ENCODE measurements at places on chromosomes 12 and 14.
A peak's percentile ranks its signal among the peaks of the same experiment; 100 is the strongest.

- DNase-seq, result no peak
Measured at GRCh38 chr14:100644784-100645183, 57.6 kb upstream of the BEGAIN start.

GRCh38 chr14:39581474-39581873 is 149.2 kb upstream of the FBXO33 start:
- DNase-seq, result no peak

- no peak for DNase-seq
Measured at GRCh38 chr12:12266389-12266872, 413 bp downstream of the LRP6 start.

- DNase-seq, result no peak
Measured at GRCh38 chr14:32536175-32536574, 207.1 kb downstream of the AKAP6 start.

- no peak for DNase-seq
Measured at GRCh38 chr12:108627134-108627920, 6.4 kb downstream of the SELPLG start.

DNA sequence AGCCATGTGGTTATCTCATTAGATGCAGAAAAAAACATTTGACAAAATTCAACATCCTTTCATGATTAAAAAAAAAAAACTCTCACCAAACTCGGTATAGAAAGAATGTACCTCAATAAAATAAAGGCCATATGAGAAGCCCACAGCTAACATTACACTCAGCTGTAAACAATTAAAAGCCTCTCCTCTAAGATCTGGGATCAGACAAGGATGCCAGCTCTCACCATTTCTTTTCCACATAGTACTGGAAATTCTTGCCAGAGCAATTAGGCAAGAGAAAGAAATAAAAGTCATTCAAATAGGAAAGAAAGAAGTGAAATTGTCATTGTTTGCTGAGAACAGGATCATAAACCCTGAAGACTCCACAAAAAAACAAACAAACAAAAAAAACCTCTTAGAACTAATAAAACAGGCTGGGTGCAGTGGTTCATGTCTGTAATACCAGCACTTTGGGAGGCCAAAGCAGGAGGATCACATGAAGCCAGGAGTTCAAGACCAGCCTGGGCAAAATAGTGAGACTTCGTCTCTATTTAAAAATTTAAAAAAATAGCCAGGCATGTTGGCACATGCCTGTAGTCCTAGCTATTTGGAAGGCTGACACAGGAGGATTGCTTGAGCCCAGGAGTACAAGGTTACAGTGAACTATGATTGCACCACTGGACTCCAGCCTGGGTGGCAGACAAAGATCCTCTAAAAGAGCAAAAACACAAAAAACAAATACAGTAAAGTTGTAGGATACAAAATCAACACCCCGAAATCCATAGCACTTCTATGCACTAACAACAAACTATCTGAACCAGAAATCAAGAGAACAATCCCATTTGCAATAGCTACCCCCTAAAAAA is 114.4 kb downstream of the FOXA1 start:
- no peak for DNase-seq

DNA sequence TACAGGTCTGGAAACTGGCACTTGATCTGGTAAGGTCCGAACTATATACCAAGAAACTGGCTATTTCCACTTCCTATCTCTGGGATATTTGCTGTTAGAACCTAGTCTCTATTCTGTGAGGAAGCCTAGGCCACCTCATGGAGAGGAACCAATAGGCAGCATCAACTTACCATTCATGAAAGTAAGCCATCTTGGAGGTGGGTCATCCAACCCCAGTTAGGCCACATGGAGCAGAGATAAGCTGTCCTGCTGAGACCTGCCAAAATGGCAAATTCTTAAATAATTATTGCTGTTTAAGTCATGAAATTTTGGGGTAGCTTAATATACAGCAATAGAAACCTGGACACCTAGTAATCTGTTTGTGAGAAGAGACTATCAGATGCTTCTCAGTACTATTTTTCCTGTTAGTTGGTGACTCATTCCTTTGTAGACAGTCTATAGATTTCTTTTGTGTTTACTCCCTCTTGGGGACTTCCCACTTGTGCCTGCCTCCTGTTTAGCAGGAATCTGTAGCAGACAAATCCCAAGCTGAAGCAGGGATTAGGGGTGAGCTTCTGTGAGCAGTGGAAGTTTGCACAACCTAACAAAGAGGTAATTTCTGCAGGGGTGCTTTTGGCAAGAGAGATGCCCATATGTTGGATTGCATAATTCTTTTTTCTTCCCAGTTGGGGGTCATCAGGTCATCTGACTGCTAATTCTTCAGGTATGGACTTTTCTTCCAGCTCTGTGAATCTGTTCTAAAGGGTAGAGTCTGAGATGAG is 136.8 kb downstream of the IGF1 start:
- DNase-seq, result no peak

- peak; percentile 31 for DNase-seq
Measured at GRCh38 chr12:47079981-47080724, 394 bp upstream of the AMIGO2 start.

- no peak for DNase-seq
Measured at GRCh38 chr12:90883456-90883855, 71.5 kb downstream of the CCER1 start.

- DNase-seq, result no peak
Measured at GRCh38 chr12:32344047-32344446, 55.3 kb upstream of the FGD4 start.

GRCh38 chr12:46382408-46382963 is 9.9 kb upstream of the SLC38A2 start:
- no peak for DNase-seq

DNA sequence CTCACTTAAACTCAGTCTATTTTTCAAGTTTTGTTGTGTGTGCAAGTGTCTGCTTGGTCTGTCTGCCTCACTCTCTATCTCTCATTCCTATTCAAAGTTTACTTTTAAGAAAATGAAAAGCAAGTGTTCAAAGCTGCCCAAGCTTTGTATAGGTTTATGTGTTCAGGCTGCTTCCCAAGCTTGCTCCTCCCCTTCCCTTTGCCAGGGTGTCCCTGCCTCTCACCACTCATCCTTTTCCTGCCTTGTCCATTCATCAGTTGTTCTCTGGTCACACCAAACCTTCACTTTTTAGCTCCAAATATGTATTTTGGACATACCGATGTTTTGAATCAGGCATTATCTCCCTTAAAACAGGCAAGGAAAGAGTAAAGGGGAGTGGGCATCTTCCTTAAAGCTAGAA is 41.3 kb downstream of the STK38L start:
- DNase-seq, result no peak

- peak; percentile 4 for DNase-seq
Measured at GRCh38 chr12:49296836-49297694, 2.1 kb downstream of the PRPH start.

GRCh38 chr14:38309522-38310277 is 53.8 kb upstream of the CLEC14A start:
- DNase-seq, result no peak

- no peak for DNase-seq
Measured at GRCh38 chr12:57521525-57522010, 1.1 kb upstream of the MBD6 start.

- no peak for DNase-seq
Measured at GRCh38 chr12:113794774-113795173, 171.4 kb downstream of the RBM19 start.

GRCh38 chr14:26598081-26598671 is 343 bp upstream of the NOVA1 start:
- no peak for DNase-seq

- DNase-seq, result no peak
Measured at GRCh38 chr14:103507751-103508150, 14.9 kb downstream of the CKB start.

- no peak for DNase-seq
Measured at GRCh38 chr14:22410497-22410896, 178.5 kb downstream of the DAD1 start.

GRCh38 chr12:103912069-103912468 is 18.1 kb upstream of the HSP90B1 start:
- no peak for DNase-seq

DNA sequence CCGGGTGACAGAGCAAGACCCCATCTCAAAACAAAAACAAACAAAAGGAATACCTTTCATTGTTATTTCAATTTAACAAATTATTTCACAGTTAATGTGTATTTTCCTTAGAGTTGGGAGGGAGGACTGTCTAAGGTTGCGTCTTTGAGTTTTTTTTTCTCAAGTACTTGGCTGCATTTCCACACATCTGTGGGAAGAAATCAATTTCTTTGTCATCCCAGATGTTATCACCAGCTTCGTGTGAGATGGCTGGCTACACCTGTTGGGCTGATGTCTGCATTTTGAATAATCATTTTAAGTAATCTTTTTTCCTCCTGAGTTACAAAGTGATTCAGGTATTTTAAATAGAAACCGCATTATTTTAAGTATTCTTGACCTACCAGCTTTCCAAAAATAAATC is 59.4 kb downstream of the EML1 start:
- no peak for DNase-seq

GRCh38 chr14:98280436-98280835 is 991.6 kb downstream of the BCL11B start:
- DNase-seq, result no peak

GRCh38 chr14:64673316-64673715 is 30.9 kb upstream of the PLEKHG3 start:
- DNase-seq, result no peak

DNA sequence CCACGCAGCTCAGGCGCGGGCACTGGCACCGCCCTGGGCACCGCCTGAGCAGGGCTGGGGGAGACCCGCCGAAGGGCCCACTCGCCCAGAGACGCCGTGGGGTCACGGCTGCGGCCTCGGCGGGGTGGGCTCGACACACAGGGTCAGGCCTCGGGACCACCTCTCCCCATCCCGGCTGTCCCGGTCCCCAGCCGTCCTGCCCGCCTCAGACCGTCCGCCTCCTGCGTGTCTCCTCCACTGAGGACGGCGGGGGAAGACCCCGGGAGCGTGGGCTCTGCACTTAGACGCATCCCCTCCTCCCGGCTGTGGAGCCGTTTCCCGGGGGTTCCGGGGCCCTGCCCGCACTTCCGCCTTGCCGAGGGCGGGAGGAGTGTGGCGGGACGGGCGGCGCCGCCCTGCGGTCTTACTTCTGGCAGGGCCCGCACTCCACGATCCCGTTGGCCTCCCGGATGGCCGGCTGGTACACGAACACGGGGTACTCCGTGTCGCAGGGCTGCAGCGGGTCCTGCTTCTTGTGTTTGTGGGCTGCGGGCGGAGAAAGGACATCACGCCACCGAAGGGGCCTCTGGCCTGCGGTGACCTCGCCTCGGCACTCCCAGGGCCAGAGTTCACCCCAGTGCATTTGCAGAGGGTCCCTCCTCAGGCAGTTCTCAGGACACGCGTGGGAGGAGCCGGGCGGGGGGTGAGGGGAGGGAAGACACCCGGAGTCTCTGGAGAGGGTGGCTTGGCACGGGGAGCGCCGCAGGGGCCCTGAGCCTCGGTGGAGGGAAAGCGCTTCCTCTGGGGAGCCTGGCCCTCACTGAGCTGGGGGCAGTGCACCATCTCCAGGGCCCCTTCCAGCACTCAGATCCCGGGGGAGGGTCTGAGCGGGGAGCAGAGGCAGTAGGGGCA is 23.1 kb upstream of the LRTM2 start:
- peak; percentile 48 for DNase-seq

DNA sequence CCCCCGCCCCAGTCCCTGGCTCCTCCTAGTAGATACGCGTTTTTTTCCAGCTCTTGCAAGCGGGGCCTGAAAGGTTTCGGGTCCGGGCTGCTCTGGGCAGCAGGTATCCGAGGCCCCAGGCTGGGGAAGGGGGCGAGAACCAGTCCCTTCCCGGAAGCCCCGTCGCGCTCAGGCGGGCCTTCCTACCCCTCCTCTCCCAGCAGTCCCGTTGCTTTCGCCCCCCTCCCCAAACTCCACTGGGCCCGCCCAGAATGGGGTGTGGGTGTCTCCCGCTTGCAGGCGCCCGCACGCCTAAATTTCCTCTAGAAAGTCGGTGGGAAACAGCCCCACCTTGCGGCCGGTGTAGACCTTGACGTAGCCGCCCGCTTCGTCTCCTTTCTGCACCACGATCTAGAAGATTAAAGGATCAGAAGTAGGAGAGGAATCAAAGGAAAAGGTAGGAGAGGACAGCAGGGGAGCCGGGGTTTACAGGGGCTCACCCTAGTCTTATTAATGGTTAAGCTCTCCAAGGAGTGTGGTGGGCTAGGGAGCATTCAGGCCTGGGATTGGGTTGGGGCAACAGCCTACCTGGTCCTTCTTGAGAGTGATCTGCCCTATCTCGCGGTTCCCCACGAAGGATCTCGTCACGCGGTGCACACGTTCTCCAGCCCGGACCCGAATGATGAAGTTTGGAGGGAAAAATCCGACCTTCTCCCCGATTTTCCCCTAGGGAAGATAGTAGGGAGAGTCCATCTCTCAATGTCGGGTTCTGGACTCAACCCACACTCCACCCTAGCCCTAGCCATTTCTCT is 7.3 kb downstream of the STAC3 start:
- peak; percentile 75 for DNase-seq

- no peak for DNase-seq
Measured at GRCh38 chr12:118274066-118274465, 98.6 kb downstream of the TAOK3 start.

DNA sequence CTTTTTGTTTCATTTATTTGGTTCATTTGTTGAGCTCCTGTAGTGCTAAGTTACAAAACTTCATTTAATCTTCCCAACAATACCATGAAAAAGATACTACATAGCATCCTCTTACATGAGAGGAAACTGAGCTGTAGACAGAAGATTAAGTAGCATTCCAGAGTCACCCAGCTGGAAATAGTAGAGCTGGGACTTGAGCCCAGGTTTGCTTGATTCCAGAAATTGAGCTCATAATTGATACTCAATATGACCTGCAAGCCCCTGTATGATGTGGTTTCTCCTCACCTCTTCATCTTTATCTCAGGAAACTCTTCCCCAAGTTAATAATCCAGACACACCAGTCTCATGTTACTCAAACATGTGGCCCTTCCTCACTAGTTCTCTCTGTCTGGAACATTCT is 87.0 kb upstream of the DAAM1 start:
- DNase-seq, result no peak

DNA sequence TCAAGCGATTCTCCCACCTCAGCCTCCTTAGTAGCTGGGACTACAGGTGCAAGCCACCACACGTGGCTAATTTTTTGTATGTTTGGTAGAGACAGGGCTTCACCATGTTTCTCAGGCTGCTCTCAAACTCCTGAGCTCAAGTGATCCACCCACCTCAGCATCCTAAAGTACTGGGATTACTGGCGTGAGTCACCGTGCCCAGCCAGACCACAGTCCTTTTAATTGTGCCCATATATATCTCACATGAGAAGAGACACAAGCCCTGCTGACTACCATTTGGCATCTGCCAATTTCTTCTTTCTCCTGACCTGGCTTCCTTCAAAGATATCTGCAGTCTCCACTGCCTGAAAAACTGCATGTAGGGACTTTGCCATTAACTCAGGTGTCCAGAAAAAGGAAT is 142.5 kb downstream of the DPY19L2 start:
- no peak for DNase-seq

DNA sequence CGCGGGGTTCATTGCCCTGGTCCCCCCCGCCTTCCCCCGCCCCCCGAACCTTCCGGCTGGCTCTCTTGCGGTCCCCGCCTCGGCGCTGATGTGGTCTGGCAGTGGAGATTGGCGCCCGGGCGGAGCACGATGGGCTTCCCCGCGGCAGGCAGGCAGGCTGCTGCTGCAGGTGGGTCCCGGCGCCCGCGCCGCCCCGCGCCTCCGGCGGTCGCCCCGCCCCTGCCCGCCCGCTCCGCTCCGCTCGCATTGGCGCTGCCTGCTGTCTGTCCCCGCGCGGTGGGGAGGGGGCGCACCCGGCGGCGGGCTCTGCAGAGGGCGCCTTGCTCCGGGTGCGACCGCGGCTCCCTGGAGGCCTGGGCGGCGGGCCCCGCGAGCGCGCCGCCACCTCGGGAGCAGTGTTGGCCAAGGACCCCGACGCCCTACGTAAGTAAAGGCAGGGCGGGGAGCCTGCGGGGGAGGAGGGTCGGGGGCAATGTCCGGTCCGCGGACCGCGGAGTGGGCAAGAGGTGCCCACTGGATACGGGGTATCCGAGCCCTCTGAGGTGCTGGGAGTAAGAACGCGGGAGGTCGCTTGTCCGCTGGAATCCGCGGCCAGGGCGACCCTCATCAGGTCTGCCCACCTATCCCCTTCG is at the start of gene AKAP5:
TSS of gene AKAP5 (plus strand) at position 309 of the 632 bp plus-strand sequence. CDS start 2,896 bp downstream, outside the sequence.
- peak; percentile 49 for DNase-seq

All from CD4-positive, alpha-beta T cell treated with Interleukin-4 for 4 hours (primary cell).